ENCODE measurements at places on chromosomes 7 and 10. TPM values are rescaled to one million over a fixed set of nuclear protein-coding genes. Genes with fewer than 3 reads are reported as not detected.

- DNase-seq: no peak
Measured at GRCh38 chr7:112124061-112124766, 82.0 kb downstream of the DOCK4 start.

GRCh38 chr10:101228966-101229265 is 347 bp downstream of the LBX1 start:
- no peak for DNase-seq

GRCh38 chr7:3762146-3762831 is 461.2 kb downstream of the SDK1 start:
- DNase-seq: no peak

Gene EPDR1
- total RNA-seq: 38.7 TPM

Gene STMP1
- 31.4 TPM for total RNA-seq

Gene EXOC4
- 30.8 TPM for total RNA-seq

Gene NPM3
- total RNA-seq: 8.9 TPM

GRCh38 chr7:90412458-90413184 is 9.4 kb downstream of the CLDN12 start:
- DNase-seq: no peak

GRCh38 chr7:113392841-113393540 is 274.6 kb upstream of the SMIM30 start:
- DNase-seq: no peak

Gene CHAT
- not detected for total RNA-seq

Gene SAP25
- total RNA-seq: not detected

Gene HTR5A
- not detected for total RNA-seq

Gene SMKR1
- not detected for total RNA-seq

DNA sequence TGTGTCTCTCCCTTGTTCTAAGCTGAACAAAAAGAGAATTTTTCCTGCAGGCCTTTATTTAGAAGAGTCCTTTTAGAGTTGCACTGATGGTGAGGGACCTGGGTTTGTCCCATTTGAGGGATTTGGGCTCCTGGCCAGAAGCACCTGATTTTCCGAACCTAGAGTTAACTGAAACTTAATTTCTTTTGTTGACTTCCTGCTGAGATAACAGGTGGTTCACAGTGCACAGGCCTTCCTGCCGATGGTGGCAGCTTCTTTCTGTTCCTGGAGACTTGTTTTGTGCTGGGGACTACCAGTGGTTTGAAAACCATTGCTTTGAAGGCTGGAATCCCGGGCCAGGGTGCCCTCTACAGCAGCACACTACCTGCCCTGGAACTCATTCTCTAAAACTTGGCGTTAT is 99.2 kb downstream of the SUGCT start:
- DNase-seq: no peak

DNA sequence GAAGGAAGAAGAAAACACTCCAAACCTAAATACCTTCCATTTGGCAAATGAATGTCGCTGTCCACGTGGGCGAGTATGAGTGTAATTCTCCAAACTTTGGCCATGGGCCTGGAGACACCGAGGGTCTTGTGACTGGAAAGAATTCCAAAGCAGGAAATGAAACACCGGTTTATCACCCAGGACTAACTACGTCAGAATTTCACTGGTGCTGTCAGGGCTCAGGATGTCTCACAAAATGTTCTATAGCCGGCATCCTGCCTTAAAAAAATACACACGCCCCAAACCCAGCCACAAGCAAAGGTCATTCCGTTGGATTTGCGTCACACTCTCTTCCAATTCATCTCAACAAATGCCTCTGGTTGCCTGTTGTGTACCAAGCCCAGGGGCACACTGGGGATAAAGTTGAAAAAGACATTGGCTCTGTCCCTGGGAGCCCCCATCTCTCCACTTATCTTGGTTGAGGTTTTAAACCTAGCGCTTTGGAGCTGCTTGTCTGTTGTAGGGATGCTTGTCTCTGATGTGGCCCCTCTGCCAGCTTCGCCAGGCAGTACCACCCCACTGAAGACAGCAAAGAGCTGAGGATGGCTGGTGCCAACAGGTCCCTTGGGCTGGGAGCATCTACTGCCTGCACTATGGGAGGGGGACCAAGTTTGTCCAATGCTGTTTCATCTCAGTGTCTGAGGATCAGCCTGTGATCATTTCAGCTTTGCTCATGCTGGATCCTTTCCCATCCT is 31.2 kb downstream of the GSTO2 start:
- DNase-seq: peak; percentile 81

Gene SORCS1
- 0.43 TPM for total RNA-seq

- DNase-seq: no peak
Measured at GRCh38 chr7:137893143-137893742, 46.5 kb upstream of the DGKI start.
